ENCODE measurements at places on chromosomes 5 and 9. TPM values are rescaled to one million over a fixed set of nuclear protein-coding genes. Genes with fewer than 3 reads are reported as not detected.

The BARHL1 gene
- total RNA-seq = not detected

The FGFR4 gene
- 145 TPM for total RNA-seq

The RPL35 gene
- total RNA-seq = 3,028 TPM

The BTNL3 gene
- not detected for total RNA-seq

The ZFP37 gene
- total RNA-seq = not detected

The FXN gene
- 10.1 TPM for total RNA-seq

The PRRX2 gene
- not detected for total RNA-seq

The MCTP1 gene
- 4.2 TPM for total RNA-seq

The PGM5 gene
- total RNA-seq = 0.08 TPM

GRCh38 chr9:78189461-78189860, 46.4 kb upstream of the CEP78 start:
- no peak for DNase-seq

DNA sequence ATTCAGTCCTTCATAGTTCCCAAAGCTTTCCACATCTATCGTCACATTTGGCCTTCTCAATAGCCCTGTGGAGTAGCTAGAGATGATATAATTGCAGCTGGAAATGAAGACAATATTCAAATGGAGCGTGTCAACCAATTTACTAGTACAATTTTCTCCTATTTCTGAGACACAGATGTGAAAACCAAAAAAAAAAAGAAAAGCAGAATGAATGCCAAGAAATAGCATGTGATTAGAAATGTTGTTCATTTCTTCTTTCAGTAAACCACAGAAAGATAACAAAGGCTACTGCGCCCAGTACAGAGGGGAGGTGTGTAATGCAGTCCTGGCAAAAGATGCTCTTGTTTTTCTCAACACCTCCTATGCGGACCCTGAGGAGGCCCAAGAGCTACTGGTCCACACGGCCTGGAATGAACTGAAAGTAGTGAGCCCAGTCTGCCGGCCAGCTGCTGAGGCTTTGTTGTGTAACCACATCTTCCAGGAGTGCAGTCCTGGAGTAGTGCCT, 99.0 kb downstream of the MUSK start:
- no peak for DNase-seq

GRCh38 chr9:818958-819357, 22.5 kb upstream of the DMRT1 start:
- DNase-seq = no peak

GRCh38 chr5:126837906-126838539, 61.1 kb downstream of the LMNB1 start:
- DNase-seq = peak; percentile 17

- no peak for DNase-seq
These were observed 426.2 kb downstream of the ANXA1 start for GRCh38 chr9:73577848-73578247.

GRCh38 chr5:126939887-126940286, 90.5 kb downstream of the MARCHF3 start:
- DNase-seq = no peak

DNA sequence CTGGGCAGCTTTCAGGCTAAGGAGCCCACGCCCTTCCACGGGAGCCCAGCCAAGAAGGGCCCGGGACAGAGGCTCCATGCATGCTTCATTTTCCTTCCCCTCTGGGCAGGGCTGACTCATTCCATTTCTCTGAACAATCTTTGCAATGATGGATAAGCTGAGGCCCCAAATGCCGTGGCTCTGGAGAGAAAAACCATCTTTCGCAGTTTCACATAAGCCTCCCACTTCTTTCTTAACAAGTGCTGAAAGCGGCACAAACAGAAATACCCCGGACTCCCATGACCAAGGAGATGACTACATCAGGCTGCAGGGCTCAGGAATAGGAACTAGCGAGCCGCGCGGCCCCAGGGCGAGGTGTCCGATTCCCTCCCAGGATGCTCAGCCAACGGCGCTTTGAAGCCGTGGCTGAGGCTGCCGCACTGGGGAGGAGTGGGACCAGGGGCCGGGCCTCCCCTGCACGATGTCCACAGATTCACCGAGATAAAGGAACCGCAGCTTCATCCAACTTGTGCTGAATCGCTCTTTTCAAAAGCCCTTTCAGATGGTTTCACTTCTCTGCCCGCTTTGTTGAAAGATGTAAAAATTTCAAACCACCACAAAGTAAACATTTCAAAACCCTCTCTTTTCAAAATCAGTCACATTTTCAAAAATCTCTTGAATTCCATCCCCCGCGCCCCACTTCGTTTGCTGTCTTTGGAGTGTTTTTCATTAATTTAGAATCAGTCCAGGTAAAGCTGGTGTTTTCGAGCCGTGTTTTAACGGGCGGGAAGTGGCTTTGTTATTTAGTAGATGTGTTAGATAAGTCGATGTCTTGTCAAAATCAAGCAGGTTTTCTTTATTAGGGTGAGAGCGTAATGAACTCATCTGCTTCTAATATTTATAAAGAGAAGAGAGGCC, 96.5 kb upstream of the LMX1B start:
- DNase-seq = no peak

GRCh38 chr9:110869931-110870330, 168.3 kb downstream of the LPAR1 start:
- no peak for DNase-seq

- DNase-seq = no peak
These were observed 419.3 kb upstream of the MEF2C start for GRCh38 chr5:89302102-89302891.

- DNase-seq = no peak
These were observed 14.1 kb upstream of the IRX4 start for GRCh38 chr5:1896602-1897376.

- no peak for DNase-seq
These were observed 89.2 kb downstream of the LPAR1 start for GRCh38 chr9:110949081-110949480.

DNA sequence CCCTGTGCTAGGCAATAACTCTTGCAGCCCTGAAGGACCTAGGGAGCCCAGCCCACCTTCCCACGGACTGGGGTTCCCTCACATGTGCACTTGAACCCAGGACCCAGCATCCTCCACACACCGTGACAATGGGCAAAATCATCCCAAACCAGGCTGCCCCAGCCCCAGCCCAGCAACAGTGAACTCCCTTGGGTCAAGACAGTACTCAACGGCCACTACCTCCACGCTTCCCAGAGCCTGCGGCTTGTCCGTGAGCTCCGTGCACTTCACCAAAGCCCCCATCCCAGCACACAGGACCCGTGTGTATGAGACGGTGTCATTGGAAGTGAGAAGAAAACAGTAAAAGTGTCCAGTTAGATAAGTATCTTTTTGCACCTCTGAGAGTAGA, 55.8 kb downstream of the IPPK start:
- no peak for DNase-seq

DNA sequence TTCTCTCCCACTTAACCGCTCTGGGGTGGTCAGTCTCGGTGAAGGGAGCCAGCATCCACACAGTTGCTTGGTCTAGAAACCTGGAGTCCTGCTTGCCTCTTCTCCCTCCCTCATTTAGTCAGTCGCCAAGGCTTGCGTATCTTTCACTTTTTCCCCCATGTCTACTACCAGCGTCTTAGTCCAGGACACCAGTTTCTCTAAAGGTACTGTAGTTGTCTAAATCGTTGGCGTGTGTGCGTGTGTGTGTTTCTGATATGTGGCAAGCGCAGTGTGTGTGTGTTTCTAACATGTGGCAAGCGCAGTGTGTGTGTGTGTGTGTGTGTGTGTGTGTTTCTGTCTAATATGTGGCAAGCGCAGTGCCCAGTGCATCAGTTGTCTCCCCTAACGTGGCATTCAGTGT, 641 bp downstream of the ATP6V1G1 start:
- DNase-seq = no peak

- DNase-seq = peak; percentile 82
These were observed 142.3 kb upstream of the ANKH start for GRCh38 chr5:15013654-15014463.

- no peak for DNase-seq
These were observed 28.3 kb downstream of the CXXC5 start for GRCh38 chr5:139676406-139676805.

GRCh38 chr9:91771027-91771426, 179.0 kb downstream of the ROR2 start:
- DNase-seq = peak; percentile 22

GRCh38 chr5:60346393-60346792, 353.6 kb downstream of the DEPDC1B start:
- no peak for DNase-seq

DNA sequence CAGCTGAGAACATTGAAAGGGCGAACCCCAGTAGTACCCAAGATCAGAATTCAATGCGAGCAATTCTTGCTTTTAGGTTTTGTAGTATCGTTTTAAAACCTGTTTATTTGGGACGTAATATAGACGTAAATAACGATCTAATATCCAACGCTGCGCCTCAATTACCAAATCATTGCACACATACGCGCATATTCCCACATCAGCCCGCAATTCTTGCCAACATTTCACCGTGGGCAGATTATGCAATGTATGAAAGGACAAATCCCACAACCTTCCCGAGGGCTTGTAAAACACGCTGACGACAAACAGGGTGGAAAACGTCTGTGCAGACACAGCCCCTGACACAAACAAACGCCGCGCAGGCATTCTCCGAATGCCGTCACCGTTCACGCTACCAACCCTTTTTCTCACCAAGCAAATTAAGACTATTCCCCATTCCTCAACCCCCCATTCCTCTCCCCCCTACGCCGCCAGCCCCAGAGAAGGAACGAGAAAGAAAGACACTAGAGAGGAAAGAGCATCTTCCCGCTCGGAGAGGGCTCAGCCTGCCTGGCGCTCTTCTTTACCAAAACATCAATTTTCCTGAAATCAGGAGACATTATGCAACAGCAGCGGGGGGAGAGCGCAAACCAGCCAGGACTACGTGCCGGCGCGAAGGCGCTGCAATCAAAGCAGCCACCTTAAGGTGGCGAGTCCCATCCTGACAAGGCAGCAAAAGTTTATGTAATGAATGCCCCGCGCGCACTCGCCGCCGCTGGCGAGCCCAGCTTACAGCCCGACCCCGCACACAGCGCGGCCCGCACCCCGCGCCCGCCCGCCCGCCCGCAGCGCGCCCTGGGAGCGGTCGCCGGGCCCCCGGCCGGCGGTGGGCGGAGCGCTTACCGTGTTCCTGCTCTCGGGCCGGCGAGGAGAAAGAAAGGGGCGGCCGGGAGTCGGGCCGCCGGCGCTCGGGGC, 597 bp downstream of the NFIL3 start:
- DNase-seq = peak; percentile 60

DNA sequence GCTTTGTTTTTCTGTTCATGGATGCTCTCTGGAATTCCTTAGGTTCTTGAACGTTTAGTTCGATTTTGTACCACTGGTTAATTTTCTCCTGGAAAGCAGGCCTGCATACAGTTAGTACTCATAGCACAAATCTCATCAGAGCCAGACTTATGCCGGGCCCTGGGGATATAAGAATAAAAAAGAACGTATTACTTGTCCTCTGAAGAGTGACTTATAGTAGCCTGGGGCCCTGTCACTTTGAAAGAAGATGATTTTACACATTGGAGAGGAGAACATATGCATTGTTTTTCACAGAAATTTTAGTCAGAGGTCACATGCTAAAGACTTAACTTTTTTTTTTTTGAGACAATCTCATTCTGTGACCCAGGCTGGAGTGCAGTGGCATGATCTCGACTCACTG, 50.3 kb downstream of the ZNF462 start:
- DNase-seq = no peak

- DNase-seq = no peak
These were observed 72.0 kb downstream of the ANKRD33B start for GRCh38 chr5:10635867-10636350.

DNA sequence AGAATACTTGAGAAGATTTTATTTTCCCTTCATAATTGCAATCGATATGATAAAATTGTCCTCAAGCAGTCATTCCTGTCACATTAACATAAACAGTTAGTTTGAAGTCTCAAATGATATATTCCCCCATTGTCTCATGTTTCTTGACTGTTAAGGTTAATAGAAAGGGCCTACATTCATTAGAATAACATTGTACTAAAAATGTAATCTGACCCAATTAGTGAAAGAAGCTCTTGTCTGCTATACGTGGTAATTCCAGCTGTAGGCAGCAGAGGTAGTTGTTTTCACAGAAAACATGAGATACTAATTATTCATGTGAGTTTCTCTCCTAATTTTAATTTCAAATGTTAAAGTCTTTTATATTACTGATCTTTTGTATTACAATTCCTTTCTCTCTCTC, 25.9 kb upstream of the AP3B1 start:
- peak; percentile 25 for DNase-seq

DNA sequence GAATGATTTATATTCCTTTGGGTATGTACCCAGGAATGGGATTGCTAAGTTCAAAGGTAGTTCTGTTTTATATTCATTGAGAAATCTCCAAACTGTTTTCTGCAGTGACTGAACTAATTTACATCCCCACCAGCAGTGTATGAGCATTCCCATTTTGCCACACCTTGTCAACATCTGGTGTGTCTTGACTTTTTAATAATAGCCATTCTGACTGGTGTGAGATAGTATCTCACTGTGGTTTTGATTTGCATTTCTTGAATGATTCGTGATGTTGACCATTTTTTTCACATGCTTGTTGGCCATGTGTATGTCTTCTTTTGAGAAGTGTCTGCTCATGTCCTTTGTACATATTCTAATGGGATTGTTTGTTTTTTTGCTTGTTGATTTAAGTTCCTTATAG, 421.5 kb downstream of the KIAA0825 start:
- DNase-seq = no peak

- peak; percentile 54 for DNase-seq
These were observed 123.6 kb upstream of the CCDC112 start for GRCh38 chr5:115419846-115420585.

GRCh38 chr9:117796681-117797080, 92.5 kb downstream of the TLR4 start:
- DNase-seq = no peak

DNA sequence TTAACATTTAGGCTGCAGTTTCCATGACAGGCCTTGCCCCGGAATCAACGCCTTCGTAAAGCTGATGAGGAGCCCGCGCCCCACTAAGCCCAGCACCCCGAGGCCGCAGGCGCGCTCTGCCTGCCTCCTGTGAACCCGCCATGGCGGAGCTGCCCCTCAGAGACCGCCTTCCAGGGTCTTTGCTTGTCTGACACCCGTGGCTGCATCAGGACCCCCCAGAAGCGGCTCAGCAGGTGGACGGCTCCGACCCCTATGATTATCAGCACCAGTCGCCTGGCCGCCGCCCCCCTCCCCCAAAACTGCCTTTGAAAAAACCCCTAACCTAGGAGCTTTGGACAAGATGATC, 507 bp upstream of the DPH7 start:
- DNase-seq = no peak

GRCh38 chr5:128303593-128303992, 220.0 kb downstream of the SLC12A2 start:
- no peak for DNase-seq

DNA sequence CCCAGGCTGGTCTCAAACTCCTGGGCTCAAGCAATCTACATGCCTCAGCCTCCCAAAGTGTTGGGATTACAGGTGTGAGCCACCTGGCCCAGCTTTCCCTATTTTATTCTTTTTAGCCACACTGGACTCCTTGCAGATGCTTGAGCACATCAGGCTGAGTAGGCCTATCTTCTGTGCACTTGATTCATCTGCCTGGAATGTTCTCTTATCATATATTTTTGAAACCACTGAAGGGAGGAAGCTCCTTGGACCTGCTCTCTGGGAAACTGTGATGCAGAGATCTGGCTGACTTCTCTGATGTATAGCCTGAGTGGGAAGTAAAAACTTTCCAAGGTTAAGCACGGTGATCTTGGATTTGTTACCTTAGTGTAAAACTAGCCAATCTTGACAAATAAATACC, 6.5 kb upstream of the MAT2B start:
- DNase-seq = no peak

GRCh38 chr5:124231230-124231629, 515.2 kb downstream of the ZNF608 start:
- no peak for DNase-seq

GRCh38 chr9:128503870-128504269, 649 bp upstream of the GLE1 start:
- DNase-seq = no peak
